ENCODE measurements at places on chromosomes 1 and 21.

DNA sequence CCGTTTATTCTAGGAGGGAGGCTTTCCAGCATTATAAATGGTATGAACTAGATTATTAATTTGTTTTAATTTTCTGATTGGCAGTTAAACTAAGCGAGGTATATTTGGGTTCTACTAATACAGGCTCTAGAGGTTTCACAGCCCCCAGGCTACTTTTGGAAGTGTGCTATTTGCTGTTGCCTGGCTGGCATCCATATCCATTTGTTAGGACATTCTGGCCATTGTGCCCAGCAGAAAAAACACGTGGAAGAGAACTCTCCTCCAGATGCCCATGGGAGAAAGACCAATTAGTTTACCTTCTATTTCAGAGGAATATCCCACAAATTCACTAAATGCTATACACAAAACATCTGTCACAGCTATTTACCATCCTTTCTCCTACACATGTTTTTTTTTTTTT, 29.3 kb downstream of the MACO1 start:
- DNase-seq = no peak

- no peak for DNase-seq
Measured at GRCh38 chr1:152747831-152748230, 10.0 kb upstream of the KPRP start.

DNA sequence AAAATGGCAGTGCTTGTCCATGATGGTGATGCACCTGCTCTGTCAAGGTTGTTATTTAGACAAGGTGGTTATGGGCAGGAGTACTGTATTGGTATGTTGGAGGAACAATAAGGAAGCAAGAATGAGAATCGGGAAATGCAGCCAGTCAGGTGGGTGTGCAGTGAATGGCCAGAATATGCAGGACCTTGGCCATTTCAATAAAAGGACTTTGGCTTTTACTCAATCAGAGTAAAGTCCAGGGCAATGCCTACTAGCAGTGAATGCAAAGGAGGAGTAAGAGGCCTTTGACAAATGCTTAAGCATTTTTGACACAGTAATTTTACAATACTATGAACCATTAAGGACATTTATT, 2.4 kb upstream of the CHML start:
- no peak for DNase-seq

DNA sequence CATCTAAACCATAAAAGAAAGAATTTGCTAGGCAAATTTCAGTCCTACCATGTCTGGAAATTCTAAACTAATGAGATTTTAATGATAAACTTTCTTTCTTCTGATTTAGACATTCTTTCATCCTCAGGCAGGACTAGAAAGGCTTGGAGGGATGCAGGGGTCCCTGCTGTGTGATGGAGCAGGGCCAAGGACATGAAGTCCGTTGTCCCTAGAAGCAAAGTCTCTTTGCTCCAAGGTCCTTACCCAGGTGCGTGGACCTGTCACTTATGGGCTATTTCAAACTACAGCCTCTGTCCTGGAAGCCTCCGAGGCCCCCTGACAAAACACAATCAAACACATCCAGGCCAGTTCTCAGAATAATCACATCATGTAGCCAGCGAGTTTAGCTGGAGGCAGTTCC, 26.6 kb downstream of the URB1 start:
- DNase-seq = no peak

GRCh38 chr1:15295696-15296095, 48.7 kb downstream of the FHAD1 start:
- no peak for DNase-seq

- DNase-seq = no peak
Measured at GRCh38 chr21:45401054-45401518, 3.9 kb upstream of the COL18A1 start.

GRCh38 chr1:92026806-92027205, 3.0 kb upstream of the EPHX4 start:
- no peak for DNase-seq

GRCh38 chr1:89686520-89686919, 53.6 kb downstream of the LRRC8C start:
- no peak for DNase-seq

- DNase-seq = peak; percentile 47
Measured at GRCh38 chr21:44487831-44488230, 32.5 kb downstream of the LRRC3 start.

DNA sequence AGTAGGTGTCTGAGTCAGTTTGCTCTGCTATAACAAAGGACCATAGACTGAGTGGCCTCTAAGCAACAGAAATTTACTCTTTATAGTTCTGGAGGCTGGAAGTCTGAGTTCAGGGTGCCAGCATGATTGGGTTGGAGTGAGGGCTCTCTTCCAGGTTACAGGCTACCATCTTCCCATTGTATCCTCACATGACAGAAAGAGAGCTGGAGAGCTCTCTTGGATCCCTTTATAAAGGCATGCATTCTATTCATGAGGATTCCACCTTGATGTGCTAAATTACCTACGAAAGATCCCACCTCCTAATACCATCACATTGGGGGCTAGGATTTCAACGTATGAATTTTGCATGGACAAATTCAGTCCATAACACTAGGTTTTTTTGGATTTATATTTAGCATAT, 79.6 kb downstream of the LTN1 start:
- DNase-seq = no peak

DNA sequence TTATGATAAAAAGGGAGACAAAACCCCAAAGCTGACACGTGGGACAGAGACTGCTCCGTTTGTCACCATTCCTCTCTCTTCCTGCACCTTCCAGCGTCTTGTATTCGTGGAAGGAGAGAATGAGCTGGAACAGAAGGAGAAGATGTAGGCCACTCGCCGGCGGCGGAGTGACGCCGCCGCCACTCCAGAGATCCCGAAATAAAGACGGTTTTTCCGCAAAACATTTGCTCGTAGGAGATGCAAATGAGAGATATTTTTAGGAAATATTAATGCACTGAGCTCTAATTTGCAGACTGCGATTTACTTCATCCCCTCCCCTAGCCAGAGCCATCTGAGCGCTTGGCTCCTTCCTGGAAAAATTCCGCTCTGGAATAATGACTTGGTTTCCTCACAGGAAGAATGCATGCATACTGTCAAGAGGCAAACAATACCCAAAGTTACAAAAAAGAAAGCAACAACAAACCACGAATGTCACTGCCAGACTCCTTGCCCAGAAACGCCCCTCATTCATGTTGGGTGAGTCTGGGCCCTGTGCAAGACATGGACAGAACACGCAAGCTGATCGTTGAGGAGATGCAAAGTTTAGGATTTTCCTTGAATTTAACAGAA, 18.0 kb upstream of the ADARB1 start:
- DNase-seq = no peak

DNA sequence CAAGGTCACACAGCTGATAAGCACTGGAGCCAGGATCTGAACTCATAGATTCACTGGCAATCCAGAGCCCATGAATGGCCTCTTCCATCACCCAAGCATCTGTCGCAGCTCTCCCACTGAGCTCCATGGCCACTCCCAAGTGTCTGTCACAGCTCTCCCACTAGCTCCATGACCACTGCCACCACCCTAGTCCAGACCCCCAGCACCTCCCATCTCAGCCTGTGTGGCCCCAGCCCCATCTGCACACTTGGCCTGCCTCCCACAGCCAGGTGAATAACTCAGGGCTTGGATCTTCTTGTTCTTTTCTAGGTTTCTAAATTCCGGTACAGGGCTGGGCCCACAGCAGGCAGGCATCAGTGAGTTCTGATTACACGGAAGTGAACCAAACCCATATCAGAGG, 76.0 kb downstream of the GLIS1 start:
- DNase-seq = no peak

DNA sequence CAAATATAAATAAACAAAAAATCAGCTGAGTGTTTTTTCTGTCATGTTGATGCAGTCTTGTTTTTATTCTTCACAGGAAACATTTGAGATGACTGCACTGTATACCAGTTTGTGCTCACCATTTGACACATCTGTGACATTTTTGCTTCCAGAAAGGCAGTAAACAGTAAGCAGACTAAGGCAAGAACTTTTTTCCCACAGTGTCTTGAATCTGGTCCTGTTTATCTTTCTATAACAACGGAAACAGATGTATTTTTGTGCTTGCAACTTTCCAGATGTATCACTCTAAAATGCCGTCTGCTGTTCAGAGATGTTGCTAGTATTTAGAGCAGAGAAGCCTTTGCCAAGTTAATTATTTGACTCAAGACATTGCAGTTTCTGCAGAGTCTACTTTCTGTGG, 105.5 kb downstream of the ZC3H11B start:
- no peak for DNase-seq

- DNase-seq = no peak
Measured at GRCh38 chr1:173342736-173343135, 134.4 kb upstream of the PRDX6 start.

GRCh38 chr21:43602266-43603232, 56.7 kb downstream of the HSF2BP start:
- no peak for DNase-seq

GRCh38 chr1:63665410-63665809, 72.2 kb downstream of the PGM1 start:
- no peak for DNase-seq

- DNase-seq = no peak
Measured at GRCh38 chr1:170241266-170241851, 95.6 kb downstream of the NTMT2 start.

DNA sequence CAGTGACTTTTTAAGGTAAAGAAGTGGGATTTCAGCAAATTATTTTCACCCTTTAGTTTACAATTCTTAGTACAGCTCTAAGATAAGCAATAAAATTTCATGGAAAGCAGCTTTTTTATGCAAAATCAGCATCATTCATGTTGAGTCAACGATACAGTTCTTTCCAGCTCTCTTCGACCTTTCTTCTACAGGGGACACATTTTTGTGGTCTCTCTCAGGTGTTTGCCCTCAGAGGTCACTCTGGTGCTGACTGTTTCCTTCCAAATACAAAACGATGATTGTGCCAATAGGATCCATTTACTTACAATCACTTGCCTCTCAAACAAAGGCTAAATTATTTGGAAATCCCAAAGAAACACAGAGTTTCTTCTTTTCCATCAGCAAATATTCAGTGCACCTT, 51.0 kb downstream of the PSMG1 start:
- no peak for DNase-seq

DNA sequence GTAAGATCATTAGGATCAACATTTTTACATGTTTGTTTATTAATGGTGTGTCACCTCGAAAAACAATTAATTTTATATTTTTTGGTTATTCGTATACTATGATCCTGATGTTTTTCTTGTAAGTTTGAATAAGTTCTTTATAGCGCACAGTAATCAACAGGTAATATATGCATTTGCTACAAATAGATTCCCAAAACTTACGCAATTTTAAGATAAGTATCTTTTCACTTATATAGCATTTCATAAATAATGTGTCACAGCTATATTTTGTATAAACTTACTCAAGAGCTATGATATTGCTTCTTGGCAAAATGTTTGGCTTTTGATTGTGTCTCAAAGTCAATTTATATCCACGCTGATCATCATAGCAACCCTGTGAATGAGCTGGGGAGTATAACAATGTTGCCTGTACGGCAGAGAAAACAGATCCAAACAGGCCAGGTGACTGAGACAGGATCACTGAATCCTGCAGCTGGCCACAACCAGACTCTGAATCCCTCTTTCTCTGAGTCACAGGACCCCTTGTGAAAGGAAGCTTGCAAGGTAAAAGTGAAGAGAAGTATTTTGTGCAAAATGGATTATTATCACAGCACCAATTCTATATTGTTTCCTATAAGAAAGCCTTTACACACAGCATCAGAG, 48.6 kb downstream of the GNG12 start:
- no peak for DNase-seq

DNA sequence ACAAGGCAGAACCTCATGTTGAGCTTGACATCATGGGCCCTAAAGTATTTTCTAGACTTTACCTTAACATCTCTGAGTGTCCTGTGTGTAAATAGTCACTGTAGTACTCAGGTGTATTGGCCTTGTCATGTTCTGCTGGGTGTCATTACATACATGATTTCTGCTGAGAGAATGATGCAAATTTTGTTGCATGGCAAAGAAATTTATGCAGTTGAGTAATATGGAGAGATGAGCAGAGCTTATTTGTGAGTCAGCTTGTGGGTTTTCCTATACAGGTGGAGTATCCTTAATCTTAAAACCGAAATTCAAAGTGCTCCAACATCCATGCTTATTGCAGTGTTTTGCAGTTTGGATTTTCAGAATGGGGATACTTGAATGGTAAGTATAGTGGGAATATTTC, 36.6 kb downstream of the RGL1 start:
- DNase-seq = no peak

DNA sequence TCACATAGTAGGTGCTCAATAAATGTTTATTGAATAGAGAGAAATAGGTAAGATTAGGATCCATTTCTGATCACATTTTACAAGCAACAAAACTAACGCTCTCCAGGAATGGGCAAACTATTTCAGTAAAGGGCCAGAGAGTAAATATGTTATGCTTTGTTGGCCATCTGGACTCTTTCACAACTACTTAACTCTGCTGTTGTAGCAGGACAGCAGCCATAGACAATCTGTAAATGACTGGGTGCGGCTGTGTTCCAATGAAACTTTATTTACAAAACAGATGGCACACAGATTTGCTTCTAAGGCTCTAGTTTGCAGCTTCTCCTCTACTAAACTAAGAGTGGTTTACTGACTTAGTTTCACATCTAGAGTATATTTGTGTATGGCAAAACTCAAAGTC, 83.0 kb upstream of the BACH1 start:
- DNase-seq = no peak

DNA sequence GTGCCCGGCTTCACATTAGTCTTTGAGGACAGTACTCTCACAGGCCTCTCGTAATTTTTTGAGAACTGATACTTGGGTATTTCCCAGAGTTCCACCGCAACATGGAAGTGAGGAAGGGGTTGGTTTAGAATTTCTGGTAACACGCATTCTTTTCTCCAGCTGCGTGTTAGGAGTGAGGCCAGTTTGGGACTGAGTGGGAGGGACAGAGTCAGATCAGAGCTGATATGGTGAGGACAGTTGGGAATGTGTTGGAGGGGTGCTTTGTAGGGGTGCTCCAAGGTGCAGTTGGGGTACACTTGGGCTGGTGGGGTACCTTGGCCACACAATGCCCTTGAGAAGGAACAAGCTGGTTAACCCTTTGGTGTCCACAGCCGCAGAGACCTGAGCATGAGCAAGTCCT, 6.7 kb downstream of the FBXO6 start:
- DNase-seq = no peak

GRCh38 chr21:42165901-42166300, 53.0 kb upstream of the ABCG1 start:
- DNase-seq = no peak

Data from CD4-positive, alpha-beta T cell treated with Interleukin-17A for 4 hours (primary cell).